ENCODE measurements at places on chromosomes 2 and 18.

- no peak for DNase-seq
These were observed 19.9 kb downstream of the ABCG5 start for GRCh38 chr2:43818761-43819160.

GRCh38 chr2:176081837-176082524 lies 1.8 kb downstream of the EVX2 start:
- no peak for DNase-seq

GRCh38 chr2:38740851-38741731 lies 10.1 kb downstream of the SRSF7 start:
- DNase-seq = no peak

DNA sequence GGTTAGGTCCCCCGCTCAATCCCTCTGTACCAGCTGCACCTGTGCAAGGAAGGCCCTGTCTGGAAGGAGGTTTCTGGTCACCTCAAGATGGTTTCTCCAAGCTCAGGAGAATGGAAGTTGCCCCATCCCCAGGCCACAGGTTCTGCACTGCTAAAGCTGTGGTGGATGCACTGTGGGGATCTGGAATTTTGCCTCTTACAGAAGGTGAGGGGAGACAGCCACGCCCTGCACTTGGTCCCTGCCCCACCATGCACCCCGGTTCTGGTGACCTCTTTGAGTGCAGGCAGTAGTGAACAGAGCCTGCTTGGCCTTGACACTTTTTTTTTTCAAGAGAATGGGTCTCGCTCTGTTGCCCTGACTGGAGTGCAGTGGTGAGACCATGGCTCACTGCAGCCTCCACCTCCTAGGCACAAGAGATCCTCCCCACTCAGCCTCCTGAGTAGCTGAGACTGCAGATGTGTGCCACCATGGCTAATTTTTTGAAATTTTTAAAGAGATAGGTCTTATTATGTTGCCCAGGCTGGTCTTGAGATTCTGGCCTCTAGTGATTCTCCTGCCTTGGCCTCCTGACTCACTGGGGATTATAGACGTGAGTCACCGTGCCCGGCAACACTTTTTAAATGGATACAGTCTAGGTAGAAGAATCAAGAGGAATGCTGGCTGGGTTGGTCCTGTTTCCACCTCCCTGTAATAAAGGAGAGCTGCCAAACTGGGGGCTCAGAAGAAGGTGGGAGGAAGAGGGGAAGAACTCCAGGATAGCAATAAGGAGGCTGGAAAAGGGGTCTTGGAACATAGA lies 5.8 kb upstream of the NT5DC4 start:
- no peak for DNase-seq

DNA sequence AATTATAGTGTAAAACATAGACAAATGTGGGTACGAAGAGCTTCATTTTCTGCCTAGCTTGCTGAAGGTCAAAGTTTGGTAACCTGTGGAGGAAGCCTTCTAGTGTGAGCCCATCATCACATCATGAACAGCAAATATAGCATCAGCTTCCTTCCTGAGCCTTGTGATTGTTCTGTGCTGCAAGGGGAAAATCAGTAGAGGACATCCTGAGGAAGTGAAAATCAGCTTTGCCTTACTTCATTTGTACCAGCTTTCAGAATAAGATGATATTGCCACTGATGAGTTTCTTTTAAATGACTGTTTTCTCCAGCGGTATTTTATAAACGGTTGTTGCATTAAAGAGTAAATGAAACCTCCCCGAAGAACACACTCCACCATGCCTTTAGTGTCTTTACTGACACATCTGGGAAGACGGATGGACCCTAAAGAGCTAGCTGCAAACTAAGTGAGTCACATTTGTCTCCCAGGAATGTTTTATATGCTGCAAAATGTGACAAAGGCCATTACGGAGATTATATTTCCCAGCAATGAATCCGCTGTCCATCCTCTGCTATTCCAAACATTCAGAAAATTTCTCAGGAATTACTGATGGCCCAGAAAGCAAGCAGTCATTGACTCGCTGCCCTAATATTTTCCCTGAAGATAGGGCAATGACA lies 1272.8 kb downstream of the SUCLG1 start:
- no peak for DNase-seq

- no peak for DNase-seq
These were observed 33.2 kb upstream of the GALNT3 start for GRCh38 chr2:165827016-165827920.

DNA sequence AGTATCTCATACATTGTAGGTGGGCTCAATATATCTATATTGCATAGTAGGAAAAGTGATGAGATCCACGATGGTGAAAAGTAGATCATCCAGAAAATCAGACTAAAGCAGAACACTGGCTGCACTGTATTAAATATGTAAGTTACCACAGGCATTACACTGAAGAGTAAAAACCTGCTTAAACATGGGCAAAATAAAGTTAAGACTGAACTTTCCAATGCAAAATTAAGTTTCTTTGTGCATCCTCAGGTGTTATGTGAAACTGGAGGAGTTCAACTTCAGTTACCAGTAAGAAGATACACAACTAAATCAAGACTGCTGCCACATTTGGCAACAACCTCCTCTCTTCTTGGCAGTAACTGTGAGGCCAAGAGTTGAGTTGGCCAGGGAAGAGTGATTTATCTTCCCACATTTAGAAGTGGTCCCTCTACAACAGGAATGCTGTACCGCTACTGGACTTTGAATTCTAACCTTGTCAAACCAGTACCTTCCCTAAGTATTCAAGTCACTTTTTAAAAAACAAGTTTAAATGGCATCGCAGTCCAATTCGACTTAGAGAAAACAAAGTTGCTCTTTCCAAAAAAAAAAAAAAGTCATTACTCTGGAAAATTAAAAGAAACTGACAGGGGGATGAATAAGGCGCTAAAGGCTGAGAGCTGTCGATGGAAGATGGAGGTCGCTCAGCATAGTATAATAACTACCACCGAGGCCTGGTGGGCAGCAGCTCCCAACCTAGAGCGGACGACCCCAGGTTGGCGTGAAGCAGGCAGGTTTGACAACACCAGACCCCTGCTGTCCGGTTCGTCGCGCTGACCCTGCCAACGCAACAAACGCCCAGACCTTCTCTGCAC lies 1.1 kb downstream of the MAP4K3 start:
- DNase-seq = no peak

- no peak for DNase-seq
These were observed 175.8 kb downstream of the AGPS start for GRCh38 chr2:177568390-177568789.
